ENCODE measurements at places on chromosomes 2 and 18.
A peak's percentile ranks its signal among the peaks of the same experiment; 100 is the strongest.

GRCh38 chr2:9797681-9798556 is 45.4 kb upstream of the TAF1B start:
- peak; percentile 61 for DNase-seq

- DNase-seq = no peak
Observed at GRCh38 chr2:57598551-57598950, 448.1 kb upstream of the VRK2 start.

DNA sequence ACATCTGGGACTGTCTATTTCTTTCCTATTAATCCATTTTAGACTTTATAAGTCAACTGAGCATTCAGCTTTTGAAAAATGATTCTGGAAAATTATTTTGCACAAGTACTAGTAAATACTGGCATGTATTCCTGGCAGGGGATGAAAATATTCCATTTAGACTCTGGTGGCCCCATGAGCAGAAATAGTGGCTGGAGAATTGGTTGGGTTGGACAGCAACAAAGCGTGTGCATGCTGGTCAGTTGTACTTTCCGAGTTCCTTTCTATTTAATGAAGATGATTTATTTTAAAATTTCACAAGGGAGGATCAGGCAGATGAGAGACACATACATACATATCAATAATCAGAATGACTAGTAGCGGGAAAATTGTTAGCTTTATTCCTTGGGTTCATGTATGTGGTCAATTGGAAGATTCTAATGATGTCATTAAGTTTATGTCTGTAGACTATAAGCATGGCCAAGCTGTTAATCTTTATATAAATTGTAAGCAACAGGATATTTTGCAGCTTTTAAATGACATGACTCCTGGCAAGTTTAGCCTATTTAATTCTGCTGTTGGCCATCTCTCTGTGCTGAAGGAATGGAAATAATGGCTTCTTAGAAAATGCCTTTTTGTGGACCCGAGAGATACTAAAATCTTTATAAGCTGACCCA is 541.6 kb downstream of the SLC4A3 start:
- no peak for DNase-seq

DNA sequence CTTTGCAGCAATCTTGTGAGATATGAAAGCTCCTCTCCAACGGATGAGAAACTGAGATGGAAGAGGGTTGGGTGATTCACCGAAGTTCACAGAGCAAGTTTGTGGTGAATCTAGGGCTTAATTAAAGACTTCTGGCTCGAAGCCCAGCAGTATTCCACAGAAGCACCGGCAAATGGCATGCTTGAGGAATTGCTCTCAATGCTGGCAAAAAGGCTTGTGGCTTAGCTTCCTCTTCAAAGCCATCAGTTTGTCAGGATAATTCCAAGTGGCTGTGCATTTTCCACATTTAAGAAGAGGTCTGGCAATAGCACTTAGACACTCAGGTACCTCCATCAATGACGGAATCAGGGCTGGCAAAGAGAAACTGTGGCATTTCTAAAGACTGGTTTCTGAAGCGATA is 98.7 kb upstream of the SLC66A3 start:
- no peak for DNase-seq

DNA sequence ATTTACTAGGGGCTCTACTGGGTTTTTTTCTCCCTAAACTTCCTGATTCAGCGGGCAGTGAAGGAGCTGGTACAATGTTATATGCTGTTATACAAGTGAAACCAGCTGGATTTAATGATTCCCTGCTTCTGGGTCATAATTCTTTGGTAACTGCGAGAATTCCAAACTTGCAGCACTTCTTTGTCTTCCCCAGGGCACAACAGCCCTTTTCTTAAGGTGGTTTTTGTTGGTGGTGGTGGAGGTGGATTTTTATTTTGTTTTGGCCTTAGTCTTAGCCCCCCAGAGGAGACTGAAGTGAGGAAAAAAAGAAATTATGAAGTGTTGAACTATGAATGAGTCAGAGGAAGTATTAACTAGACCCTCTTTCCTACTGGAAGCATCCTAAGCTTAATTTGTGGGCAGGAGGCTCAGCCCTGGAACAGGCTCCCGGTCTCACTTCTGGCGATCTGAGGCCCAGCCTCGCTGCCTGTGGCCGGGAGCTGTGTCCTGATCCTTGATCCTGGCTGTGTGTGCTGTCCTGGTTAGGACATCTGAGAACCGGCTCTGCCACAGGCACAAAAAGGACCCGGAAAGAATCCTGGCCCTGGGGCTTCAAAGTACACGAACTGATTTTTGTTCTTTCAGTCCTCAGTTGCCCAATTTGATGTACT is 141.9 kb downstream of the LYPD6B start:
- no peak for DNase-seq

DNA sequence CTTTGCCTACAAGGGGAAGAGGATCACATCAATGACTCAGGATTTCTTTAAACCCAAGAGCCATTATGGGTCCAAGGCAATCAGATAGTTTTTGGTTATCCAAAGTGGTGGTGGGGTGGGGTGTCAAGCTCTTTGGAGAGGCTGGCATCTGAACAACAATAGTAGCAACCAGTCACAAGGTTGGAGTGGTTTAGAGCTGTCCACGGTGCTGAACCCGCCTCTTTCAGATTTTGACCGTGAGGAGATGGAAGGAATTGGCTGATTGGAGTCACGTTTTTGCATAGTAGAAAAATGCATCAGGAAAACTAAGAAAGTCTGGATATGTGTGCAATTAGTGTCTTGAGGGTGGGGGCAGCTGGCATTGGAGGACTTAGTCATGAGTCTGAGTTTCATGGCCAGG is 159.9 kb downstream of the LOXHD1 start:
- DNase-seq = no peak

GRCh38 chr2:96150007-96150640 is 4.9 kb upstream of the DUSP2 start:
- peak; percentile 53 for DNase-seq

- no peak for DNase-seq
Observed at GRCh38 chr18:26383454-26384270, 157.4 kb downstream of the TAF4B start.

- DNase-seq = no peak
Observed at GRCh38 chr2:187576906-187577305, 22.7 kb upstream of the TFPI start.

GRCh38 chr2:129233751-129234406 is 745.6 kb upstream of the RAB6C start:
- DNase-seq = no peak

DNA sequence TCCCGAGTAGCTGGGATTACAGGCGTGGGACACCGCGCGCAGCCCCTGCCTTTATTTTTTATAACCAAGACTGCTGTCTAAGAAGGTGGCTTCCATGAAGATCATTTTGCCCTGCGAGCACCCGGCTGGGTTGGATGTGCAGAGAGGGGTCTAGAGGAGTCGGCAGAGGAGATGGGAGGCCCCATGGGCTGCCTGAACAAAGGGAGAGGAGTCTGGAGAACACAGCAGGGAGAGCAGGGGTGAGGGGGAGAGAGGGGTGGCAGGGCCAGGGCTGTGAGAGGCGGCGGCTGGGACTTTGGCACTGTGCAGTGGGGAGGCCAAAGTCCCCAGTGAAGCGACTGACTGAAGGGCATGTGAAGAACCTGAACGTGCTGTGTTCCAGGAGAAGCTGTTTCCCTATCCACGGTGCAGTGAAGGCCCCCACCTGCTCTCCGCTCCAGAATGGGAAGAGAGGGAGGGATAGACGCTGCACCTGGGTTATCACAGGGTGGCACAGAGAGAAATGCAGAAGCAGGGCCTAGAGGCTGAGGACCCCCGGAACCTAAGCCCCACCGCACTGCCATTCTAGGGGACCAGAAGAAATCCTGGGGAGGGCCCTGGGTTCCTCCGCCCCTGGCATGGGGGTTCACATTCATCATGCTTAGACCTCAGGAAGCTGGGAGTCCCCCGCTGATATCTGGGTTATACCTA is 24.8 kb upstream of the FOSL2 start:
- DNase-seq = peak; percentile 59

GRCh38 chr2:232721882-232722281 is 24.8 kb downstream of the GIGYF2 start:
- DNase-seq = no peak

DNA sequence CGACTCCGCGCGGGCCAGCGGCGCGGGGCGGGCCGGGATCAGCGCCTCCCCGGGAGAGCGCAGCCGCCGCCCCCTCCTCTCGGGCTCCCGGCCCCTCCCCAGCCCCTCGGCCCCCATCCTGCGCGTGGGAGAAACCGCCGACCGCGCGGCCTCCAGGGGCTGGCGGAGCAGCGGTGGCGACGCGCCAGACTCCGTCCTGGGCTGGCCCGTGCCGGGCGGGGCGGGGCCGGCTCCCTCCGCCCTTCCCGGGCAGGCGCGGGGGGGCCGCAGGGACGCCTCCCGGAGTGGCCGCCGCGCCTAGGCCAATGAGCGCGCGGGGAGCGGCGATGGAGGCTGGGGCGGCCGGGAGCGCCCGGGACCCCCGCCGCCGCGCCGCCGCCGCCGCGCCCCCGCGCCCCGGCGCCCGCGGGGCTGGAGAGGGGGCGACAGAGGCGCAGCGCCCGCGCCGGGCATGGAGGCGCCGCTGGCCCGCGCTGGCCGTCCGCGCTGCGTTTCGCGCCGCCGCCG is 49.1 kb downstream of the KCNIP3 start:
- DNase-seq = no peak

GRCh38 chr2:102601730-102602129 is 17.6 kb upstream of the SLC9A2 start:
- DNase-seq = no peak

DNA sequence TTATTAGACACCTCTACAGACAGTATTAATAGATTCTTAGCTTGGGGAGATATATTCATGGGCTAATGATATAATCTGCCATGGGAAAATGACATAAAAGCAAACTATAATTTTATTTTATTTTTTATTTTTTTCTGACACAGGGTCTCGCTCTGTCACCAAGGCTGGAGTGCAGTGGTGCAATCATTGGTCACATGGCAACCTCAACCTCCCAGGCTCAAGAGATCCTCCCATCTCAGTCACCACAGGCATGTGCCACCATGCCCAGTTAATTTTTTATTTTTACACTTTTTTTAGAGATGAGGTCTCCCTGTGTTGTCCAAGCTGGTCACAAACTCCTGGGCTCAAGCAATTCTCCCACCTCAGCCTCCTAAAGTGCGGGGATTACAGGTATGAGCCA is 39.3 kb downstream of the RTN4 start:
- no peak for DNase-seq

DNA sequence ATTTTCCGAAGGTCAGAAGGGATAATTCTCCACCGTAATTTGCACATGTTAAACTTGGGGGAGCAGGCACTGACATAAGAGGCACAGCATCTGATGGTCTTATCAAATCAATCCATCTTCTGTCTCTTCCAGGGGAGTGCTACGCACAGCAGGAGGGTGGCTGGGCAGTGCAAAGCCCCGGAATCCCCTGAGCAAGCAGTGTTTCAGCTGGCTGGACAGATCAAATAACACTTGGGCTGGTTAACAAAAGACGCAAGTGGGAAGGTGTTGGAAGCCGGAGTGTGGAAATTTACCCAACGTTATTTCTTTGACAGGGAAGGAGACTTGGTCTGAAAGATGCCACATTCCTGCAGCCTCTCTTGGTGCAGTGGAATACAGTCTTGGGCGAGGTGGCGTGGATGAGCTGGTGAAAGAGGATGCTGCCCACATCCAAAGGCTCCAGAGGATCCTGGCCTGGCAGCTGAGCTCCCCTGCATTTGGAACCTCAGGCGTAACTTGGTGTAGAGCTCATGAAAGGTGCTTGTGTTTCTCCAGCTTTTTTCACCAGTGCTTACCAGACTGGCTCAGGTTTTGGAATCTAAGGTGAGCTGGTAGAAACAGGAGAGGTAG is 103.0 kb downstream of the MAPK4 start:
- no peak for DNase-seq

DNA sequence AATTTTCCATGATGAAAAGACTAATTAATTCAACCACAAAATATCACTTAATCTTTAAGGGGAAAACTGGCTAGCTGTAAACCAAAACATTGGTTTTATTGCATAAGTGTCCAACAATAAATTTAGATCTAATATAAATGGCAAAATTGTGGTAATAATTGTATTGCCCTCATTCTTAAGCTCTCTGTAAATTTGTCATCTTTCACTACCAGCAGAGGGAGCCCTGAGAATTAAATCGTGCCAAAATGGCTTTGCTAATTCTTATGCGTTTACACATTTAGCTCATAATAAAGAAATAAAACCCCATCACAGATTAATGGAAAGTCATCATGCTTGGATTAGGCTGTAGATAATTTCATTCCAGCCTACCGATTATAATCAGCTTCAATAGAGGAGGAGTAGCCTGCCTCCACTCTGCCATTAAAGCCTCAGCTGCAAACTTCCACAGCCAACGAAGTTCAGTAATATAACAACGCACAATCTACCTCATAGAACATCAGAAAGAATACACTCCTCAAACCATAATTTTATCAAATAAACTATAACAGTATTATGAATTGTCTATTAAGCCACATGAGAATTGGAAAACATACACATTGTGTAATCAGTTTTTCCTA is 70.0 kb upstream of the ATP5MC3 start:
- no peak for DNase-seq

DNA sequence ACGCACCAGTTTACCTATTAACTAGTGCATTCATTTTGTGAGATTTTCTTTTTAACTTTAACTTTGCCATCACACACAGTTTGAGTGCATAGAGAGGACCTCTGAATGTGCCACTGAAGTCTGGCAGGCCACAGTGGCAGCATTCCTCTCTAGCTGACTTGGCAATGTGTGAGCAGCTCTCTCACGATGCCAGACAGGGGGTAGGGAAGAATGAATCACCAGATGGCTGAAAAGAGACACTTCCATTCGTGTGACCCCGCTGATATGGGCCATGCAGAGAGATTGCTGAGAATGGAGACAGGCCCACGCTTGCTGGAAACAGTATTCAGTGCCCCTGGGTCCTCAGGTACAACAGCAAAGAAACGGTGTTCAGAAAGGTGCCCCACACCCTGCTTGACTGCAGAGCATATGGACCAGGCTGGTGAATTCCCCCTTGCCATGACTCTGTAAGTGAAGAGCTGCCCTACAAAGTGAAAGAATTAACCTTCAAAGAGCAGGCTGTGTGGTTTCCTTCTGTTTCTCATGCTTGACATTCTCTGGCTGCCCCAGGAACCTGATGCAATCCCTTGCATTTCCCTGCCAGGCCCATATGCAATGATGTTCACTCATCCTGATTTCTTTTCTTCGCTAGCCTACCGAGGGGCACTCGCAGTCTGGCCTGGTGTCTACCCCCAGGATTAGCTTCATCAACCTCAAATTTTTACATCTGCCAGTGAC is 236.1 kb downstream of the CDH20 start:
- DNase-seq = no peak

DNA sequence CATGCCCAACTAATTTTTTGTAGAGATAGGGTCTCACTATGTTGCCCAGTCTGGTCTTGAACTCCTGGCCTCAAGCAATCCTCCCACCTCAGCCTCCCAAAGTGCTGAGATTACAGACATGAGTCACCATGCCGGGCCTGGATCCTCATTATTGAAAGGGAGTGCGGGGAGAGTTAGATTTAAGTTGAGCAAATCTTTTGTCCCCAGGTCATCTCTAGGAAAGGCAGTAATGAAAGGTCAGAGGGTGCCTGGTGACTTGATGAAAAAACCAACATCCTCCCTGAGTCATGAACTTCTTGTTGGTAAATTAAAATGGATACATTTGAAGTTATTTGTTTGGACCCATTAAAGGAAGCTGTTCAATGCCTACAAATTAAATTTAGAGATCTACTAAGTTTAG is 25.1 kb downstream of the STAT4 start:
- DNase-seq = no peak

GRCh38 chr18:79507076-79507545 is 111.4 kb downstream of the NFATC1 start:
- peak; percentile 88 for DNase-seq

Measured in chondrocyte (in vitro differentiated cells).